ENCODE measurements at places on chromosomes 2 and 18.

GRCh38 chr2:70520825-70521224 is 32.8 kb downstream of the TGFA start:
- DNase-seq: no peak

DNA sequence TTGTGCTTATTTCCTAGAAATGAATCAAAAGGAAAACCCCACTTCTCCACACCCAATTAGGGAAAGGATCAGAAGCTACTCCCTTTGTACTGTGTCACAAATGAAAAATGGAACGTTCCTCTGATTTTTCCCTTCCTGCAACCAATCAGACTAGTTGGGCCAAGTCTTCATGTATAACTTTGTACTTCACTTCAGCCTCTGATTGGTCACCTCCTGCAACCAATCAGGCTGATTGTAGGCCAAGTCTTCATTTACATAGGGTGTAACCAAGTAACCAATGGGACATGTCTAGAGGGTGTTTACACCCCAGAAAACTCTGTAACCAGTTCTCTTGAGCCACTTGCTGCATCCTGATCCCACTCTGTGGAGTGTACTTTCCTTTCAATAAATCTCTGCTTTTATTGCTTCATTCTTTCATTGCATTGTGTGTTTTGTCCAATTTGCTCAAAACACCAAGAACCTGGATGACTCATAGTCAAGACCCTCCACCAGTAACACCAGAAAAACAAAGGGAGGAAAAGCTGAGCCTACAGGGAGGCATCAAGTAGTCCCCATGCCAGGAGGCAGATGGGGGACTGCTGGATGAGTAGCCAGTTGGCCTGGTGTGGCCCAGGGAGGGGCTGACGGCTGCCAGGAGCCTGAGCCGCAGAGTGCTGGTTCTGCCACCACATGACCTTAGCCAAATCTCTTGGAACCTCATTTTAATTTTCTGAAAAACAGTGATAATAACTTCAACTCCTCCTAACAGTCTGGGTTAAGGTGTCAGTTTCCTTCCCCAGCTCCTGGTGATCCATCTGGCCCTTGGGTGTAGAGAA is 46.1 kb downstream of the SOWAHC start:
- DNase-seq: no peak

DNA sequence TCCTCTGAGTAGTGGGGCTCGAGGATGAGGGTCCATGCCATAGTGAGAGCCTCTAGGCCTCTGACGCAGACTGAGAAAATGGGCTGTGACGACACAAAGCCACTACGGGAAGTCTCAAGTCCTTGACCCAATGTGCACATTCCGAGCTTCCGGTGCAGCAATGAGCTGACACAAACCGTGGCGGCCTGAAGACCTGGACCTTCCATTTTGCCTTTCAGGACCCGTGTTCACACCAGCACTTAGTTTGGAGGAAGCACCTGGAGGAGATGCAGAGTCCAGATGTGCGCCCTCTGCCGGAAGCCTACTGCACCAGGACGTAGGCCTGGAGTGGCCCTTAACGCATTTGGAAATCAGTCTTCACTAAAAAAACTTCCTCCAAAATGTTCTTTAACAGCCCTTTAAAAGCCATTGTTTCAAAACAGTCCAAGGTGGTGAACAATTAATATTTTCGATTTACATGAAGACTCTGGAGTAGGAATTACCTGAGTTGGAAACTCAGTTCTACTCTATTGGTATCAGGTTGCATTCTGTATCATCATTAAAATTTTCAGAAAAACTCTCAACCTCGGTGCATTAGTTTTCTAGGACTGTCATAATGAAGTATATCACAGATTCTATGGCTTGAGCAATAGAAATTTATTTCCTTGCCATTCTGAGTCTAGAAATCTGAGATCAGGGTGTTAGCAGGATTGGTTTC is 33.9 kb downstream of the BMP10 start:
- peak; percentile 14 for DNase-seq

DNA sequence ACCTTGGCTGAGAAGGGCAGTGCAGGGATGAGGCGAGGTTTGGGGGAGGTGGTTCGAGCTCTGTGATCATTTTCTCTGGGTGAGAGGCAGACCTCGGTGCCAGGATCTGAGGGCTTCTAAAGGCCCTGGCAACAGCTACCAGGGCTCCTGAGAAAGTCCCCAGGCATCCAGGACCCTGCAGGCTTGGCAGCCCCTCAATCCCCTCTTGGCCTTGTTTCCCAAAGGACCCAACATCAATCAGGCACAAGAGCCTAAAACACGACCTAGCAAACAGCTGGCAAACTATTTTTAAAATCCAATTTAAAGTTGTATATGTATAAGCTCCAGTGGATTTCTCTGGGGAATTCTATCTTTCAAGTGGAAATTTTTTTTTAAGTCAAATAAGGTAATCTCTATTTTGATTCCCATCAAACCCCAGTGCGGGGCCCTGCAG is 15.0 kb upstream of the MAT2A start:
- no peak for DNase-seq

DNA sequence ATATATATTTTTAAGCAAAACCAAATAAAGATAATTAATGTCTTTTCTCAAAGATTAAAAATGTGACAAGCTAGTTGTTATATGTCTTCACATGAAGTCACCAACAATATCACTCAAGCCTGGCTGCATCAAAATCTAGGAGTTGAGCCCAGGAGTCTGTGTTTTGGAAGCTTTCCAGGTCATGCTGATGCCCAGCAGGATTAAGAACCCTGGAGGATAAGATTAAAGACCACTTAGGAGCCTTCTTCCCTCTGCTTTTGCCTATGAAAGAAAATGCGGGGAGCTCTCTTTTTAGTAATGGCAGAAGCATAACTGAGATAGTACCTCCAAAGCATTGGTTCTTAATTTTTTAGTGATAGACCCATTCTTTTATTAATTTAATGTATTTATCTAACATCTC is 157.4 kb downstream of the ASXL3 start:
- DNase-seq: no peak

GRCh38 chr18:79847606-79848293 is 50.0 kb downstream of the KCNG2 start:
- DNase-seq: no peak

GRCh38 chr2:15652252-15652651 is 60.6 kb downstream of the DDX1 start:
- no peak for DNase-seq

- DNase-seq: no peak
Measured at GRCh38 chr2:220509096-220509757, 881.8 kb downstream of the SLC4A3 start.

- DNase-seq: no peak
Measured at GRCh38 chr18:65287652-65288051, 463.2 kb upstream of the CDH7 start.

GRCh38 chr2:162914161-162914560 is 75.6 kb upstream of the KCNH7 start:
- DNase-seq: no peak

DNA sequence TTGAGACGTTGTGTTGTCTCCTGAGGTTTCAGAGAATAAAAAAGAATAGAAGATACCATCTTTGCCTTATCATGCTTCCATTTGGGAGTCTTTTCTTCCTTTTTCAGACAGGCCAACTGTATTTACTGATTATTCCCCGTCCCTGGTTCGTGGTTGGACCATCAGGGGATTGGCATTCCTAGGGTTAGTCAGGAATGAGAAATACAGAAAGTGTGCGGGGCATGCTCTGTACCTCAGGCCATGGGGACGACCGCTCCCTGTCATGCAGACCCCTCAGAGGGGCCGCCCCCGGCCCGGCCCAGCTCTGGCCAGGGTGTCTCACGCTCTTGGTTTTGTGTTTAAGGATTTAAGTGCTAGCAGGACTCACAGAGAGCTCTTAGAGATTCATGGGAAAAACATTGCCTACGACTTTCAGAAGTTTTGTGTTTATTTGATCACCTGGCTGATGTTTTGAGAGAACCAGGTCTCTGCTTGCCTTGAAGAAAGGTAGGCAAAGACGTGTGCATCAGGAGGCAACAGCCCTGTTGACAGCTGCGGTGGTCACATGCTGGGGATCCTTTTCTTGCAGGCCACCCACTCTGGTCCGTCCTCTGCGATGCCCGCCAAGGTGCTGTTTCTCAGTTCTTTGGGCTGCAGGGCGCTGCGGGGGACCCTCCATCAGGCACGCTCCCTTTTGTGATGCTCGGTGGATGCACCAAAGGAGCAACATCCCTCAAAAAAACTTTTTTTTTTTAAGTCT is 317.8 kb downstream of the AGAP1 start:
- DNase-seq: no peak

- no peak for DNase-seq
Measured at GRCh38 chr2:105541189-105542050, 142.6 kb upstream of the FHL2 start.

- DNase-seq: no peak
Measured at GRCh38 chr2:159851941-159852340, 53.9 kb upstream of the CD302 start.

Data from GM23248 (cell line).